ENCODE measurements at places on chromosomes 2 and 18. TPM values are rescaled to one million over a fixed set of nuclear protein-coding genes. Genes with fewer than 3 reads are reported as not detected.

DNA sequence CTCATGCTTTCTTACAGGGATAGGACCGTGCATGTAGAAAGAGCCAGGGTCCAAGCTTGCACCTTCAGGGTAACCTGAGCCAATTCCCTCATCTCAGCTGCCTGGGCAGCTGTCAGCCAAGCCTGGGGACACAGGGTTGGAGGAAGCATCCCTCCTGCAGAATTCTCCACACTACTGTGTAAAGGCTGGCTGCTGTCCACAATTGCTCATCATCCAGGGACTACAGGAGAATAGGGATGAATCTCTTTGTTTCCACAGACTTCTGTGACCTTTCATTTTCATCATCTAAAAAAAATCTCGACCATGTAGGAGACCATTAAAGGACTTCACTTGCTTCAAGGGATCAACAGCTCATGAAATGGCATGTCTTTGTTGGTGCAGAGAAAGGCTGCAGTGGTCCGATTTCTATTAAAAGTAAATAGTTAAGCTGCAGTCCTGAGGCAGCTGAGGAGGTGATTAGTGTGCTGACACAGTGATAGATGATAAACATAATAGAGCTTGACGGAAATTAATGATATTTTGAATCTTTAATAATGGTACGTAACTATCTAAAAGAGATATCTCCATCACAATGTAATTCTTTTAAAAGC lies 74.4 kb upstream of the COPS8 start:
- no peaks in the 10 kb centered on the region for H3K36me3 ChIP-seq
- no peak overlapping the region for H3K27ac ChIP-seq

- H3K27me3 ChIP-seq = no peaks in the 10 kb centered on the region
- H3K36me3 ChIP-seq = no peaks in the 10 kb centered on the region
- no peak overlapping the region for H3K27ac ChIP-seq
Measured at GRCh38 chr2:239472235-239472775, 71.5 kb upstream of the HDAC4 start.

DNA sequence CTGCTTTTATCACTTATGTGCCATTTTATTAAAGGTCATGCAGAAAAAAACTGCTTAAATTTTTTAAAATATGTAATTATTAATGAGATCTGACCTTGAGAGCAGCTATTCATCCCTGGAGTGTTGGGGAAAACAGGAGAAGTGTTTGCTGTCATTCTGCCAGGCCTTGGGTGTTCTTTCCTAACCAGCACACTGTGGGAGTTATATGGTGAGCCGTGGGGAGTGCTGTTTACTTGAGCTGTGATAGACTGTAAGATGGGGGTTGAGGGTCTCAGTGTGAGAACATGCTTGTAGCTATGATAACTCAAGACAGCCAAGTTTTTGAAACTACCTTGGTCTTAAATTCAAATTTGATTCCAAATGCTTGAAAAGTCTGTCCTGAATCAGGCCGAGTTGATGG lies 101.3 kb upstream of the ARHGAP28 start:
- no peaks in the 10 kb centered on the region for H3K36me3 ChIP-seq
- no peaks in the 10 kb centered on the region for H3K27me3 ChIP-seq
- peaks cover 41% of the 10 kb centered on the region for H3K4me1 ChIP-seq
- DNase-seq = no peak

DNA sequence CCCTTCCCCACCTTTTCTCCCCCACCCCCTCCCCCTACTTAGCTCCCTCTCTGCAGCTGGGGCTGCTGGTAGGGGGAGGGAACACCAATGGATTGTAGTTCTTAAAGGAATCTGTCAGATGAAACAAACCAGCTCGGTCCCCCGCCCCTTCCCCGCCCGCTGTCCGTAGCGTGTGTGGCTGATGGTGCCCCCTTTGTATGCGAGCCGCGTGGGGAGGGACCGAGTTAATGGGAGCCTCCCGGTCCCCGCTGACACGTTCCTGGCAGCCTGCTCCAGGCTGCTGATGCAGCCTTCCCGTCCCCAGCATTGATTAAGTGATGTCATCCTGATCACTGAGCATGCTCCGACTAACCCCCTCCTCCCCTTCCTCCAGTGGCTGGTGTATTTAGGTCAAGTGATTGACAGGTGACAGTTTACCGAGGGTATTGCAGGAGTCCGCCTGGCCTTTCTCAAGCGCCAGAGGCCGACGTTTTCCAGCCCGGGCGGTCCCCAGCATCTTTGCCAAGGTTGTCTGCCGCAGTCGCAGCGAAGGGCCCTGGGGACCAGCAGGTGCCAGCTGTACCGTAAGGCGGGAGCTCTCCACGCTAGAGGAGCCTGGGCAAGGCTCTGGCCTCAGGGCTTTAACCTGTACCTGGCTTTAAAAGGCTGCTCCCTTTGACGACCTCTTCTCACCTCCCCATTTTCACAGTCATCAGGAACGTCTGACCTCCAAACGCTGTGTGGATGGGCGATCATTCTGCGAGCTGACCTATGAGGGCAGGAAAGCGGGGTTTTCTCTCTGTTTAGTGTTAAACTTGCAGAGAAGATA lies 1.8 kb downstream of the KIF5C start:
- peaks cover 2% of the 10 kb centered on the region for H3K4me1 ChIP-seq
- H3K27me3 ChIP-seq = peaks cover 14% of the 10 kb centered on the region
- no peaks in the 10 kb centered on the region for H3K36me3 ChIP-seq
- H3K27ac ChIP-seq = no peak overlapping the region
- no peak overlapping the region for H3K4me3 ChIP-seq

GRCh38 chr2:239827523-239827890 lies 197.6 kb downstream of the NDUFA10 start:
- no peak overlapping the region for H3K27ac ChIP-seq
- no peak overlapping the region for H3K4me3 ChIP-seq
- H3K36me3 ChIP-seq = no peaks in the 10 kb centered on the region
- no peak for DNase-seq
- no peaks in the 10 kb centered on the region for H3K4me1 ChIP-seq

DNA sequence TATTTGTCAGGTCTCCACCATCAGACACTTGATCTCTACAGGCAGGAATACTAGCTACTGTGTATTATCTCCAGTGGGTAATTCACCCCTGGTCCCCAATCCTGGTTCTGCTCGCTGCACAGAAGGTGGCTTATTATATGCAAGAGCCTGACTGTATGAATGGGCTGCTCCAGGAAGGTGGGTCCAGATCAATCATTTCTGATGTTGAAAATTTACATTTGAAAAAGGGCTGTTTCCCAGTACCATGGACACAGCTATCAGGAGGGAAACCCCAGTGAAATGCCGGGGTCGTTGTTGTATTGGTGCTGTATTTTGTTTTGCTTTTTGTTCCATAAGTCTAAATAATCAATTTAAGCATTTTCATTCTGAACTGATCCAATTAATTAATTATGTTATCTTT lies 367.6 kb downstream of the RND3 start:
- peaks cover 23% of the 10 kb centered on the region for H3K4me1 ChIP-seq
- no peak for DNase-seq
- no peaks in the 10 kb centered on the region for H3K36me3 ChIP-seq
- no peaks in the 10 kb centered on the region for H3K27me3 ChIP-seq
- no peak overlapping the region for H3K27ac ChIP-seq
- no peak overlapping the region for H3K4me3 ChIP-seq

DNA sequence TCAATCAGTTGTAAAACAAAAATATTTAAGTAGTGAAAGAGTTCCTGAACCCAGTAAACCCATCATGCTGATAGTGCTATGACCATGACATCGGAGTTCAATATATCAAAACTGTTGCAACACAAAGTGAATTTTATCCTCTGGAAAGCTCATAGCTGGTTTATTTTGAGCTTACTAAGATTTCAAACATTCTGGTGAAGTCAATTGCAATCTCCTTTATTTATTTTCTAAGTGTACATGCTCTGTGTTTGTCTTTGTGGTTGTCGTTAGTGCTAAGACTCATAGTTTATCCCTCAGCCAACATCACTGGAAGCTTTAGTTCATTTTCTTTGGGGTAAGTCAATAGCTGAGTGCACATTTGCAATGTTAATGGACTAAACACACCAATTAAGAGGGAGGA lies 91.9 kb downstream of the QPCT start:
- no peaks in the 10 kb centered on the region for H3K36me3 ChIP-seq
- no peak overlapping the region for H3K4me3 ChIP-seq
- H3K27ac ChIP-seq = no peak overlapping the region
- no peaks in the 10 kb centered on the region for H3K4me1 ChIP-seq

GRCh38 chr2:228507231-228507824 lies 325.8 kb upstream of the SPHKAP start:
- no peaks in the 10 kb centered on the region for H3K27me3 ChIP-seq
- H3K27ac ChIP-seq = no peak overlapping the region
- H3K4me1 ChIP-seq = no peaks in the 10 kb centered on the region
- no peaks in the 10 kb centered on the region for H3K36me3 ChIP-seq
- H3K4me3 ChIP-seq = no peak overlapping the region

- H3K4me3 ChIP-seq = no peak overlapping the region
- H3K4me1 ChIP-seq = peaks cover 9% of the 10 kb centered on the region
- no peaks in the 10 kb centered on the region for H3K36me3 ChIP-seq
- peak overlapping the region; percentile 29 for H3K27ac ChIP-seq
Measured at GRCh38 chr2:214649440-214650205, 159.9 kb downstream of the BARD1 start.

DNA sequence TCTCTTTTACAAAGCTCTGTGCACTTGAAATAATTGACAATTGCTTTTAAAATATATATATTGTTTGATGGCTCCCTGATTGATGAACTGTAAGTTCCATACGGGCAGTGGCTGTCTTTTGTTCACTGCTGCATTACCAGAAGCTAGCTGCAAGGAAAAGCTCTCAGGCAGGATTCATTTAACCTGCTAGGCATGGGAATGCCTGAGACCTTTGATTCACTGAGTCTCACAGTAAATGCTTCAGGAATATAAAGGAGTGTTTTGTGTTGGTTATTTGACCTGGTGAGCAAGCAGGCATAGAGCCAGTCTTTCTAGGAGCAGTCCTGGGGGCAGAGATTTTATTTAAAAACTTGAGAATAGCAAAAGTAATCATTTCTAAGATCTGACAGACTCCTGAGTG lies 193.2 kb upstream of the ITGA4 start:
- H3K4me1 ChIP-seq = peaks cover 7% of the 10 kb centered on the region
- H3K4me3 ChIP-seq = no peak overlapping the region
- no peak overlapping the region for H3K27ac ChIP-seq

GRCh38 chr2:213069531-213069930 lies 81.9 kb downstream of the IKZF2 start:
- peak; percentile 17 for DNase-seq
- no peaks in the 10 kb centered on the region for H3K4me1 ChIP-seq
- no peaks in the 10 kb centered on the region for H3K27me3 ChIP-seq
- no peak overlapping the region for H3K4me3 ChIP-seq

- H3K27ac ChIP-seq = no peak overlapping the region
- no peaks in the 10 kb centered on the region for H3K36me3 ChIP-seq
- peaks cover 9% of the 10 kb centered on the region for H3K27me3 ChIP-seq
- no peaks in the 10 kb centered on the region for H3K4me1 ChIP-seq
- H3K4me3 ChIP-seq = no peak overlapping the region
- no peak for DNase-seq
Measured at GRCh38 chr2:233105930-233106329, 45.8 kb downstream of the INPP5D start.

GRCh38 chr2:191646163-191646902 lies 31.6 kb upstream of the NABP1 start:
- H3K4me3 ChIP-seq = no peak overlapping the region
- no peak for DNase-seq
- H3K4me1 ChIP-seq = peaks cover 8% of the 10 kb centered on the region

GRCh38 chr18:957829-958228 lies 53.2 kb downstream of the ADCYAP1 start:
- DNase-seq = no peak
- H3K4me3 ChIP-seq = no peak overlapping the region
- no peak overlapping the region for H3K27ac ChIP-seq
- H3K4me1 ChIP-seq = no peaks in the 10 kb centered on the region
- no peaks in the 10 kb centered on the region for H3K36me3 ChIP-seq
- H3K27me3 ChIP-seq = no peaks in the 10 kb centered on the region

GRCh38 chr2:234254783-234255521 lies 204.4 kb downstream of the SPP2 start:
- H3K4me3 ChIP-seq = no peak overlapping the region
- peaks cover 54% of the 10 kb centered on the region for H3K4me1 ChIP-seq
- peak; percentile 78 for DNase-seq
- H3K36me3 ChIP-seq = no peaks in the 10 kb centered on the region
- H3K27me3 ChIP-seq = no peaks in the 10 kb centered on the region

- H3K4me3 ChIP-seq = no peak within 1 kb of the TSS
- H3K27me3 ChIP-seq = peaks cover 14% of the 10 kb centered on the region
- no peak for DNase-seq
Measured at GRCh38 chr2:70935468-70936164, at the start of gene ATP6V1B1. Gene ATP6V1B1, plus strand, starts transcription at chr2:70935900. Its CDS starts 55 bp downstream, at chr2:70935955.

GRCh38 chr18:49227441-49228165 lies 232.8 kb downstream of the DYM start:
- no peak overlapping the region for H3K4me3 ChIP-seq
- no peak for DNase-seq
- H3K4me1 ChIP-seq = no peaks in the 10 kb centered on the region
- no peak overlapping the region for H3K27ac ChIP-seq

GRCh38 chr2:174595116-174595809 lies 2.3 kb downstream of the WIPF1 start:
- no peak for DNase-seq
- H3K4me3 ChIP-seq = no peak overlapping the region
- H3K27me3 ChIP-seq = no peaks in the 10 kb centered on the region
- H3K27ac ChIP-seq = no peak overlapping the region

The MYO1B gene
- 95.7 TPM for total RNA-seq

The TRABD2A gene
- 2.6 TPM for total RNA-seq

The LAMA3 gene
- total RNA-seq = 0.50 TPM

Data from astrocyte (in vitro differentiated cells and primary cell).